ENCODE measurements at places on chromosomes 7 and 10.
A peak's percentile ranks its signal among the peaks of the same experiment; 100 is the strongest.

DNA sequence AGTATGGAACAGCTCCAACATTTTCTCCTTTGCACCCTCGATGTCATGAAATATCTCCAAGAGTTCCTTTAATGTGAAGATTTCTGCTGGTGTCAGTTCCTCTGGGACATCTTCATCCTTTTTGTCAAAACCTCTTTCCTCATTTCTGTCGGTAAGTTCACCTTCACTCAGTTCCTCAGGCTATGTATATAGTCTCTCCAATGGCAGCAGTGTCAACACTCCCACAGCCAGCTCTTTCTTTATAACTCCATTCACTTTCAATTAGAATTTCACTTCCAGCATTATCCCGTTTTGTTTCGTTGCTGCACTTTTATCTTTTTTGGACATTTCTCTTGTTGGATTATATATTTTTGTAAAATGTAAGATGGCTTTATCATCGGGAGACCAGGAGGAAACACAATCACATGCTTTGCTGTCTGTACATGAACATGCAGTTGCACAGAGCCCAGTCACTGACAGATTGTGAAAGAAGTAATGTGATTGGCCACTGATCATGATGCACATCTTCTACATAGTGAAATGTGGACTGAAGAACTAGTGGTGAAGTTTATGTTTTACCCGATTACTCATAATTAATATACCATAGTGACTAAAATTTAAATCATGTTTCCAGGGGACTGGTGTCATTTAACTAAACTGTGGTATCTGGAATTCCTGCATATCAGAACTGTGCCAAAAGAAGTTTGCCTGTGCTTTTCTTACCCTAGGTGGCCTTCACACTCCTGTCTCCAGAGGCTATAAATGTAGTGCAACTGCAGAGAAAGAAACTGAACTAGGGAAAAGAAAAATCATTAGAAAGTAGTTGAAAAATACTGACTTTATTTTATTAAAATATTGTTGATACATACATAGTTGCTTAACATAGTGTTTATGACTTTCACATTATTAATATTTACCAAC is 289.6 kb downstream of the PPP1R3A start:
- no peak for DNase-seq

DNA sequence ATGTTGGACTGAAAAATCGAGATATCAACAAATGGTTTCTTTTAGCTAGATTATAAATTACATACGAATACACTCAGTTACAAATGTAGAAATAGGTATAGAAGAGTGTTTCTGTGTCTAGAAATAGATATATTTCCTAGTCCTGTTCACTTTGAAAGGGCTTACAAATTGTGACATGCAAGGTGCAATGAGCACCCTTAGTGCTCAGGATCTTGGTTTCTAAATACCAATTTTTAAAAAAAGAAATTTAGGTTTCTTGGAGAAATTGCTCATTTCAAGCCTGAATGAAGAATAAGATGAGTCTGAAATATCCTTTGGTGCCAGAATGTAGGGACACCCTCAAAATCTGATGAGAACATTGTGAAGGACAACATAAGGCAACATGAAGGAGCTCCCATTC is 306.0 kb downstream of the CRPPA start:
- no peak for DNase-seq

DNA sequence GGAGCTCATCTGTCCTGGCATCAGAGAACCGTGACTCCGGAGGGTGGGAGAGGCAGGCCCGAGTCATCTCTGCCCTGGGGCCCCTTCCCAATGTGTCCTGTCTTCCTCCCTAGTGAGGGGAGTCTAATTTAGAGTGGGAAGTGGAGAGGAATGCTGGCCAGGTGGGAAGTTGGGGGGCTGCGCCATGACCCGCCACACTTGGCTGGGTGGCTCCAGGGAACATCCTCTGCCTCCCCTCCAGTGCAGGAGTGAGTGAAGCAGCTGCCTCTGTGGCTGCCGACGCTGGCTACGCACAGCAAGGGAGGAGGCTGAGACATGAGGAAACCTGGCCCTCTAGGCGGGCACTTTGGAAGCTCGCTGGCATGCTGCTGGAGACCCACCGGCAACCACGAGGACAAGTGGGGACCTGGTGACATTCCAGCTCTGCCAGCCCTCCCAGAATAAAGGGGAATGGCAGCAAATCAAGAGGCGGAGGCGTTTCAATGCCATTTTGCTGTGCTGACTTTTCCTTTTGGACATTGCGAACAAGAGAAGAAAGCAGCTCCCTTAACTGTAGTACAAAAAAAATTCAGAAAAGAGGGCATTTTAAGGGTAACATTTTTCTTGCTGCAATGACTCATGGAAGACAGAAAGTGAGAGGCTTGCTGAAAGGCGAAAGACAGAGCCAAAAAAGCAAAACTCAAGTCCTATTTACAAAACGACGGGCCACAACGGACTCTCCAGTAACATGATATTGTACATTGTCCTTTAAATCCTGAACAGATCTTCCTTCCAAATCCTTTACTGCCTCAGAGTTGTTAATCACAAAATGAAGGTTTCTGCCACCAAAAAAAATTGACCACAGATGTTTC is 121.2 kb upstream of the PITRM1 start:
- no peak for DNase-seq

- peak; percentile 24 for DNase-seq
Observed at GRCh38 chr10:97553575-97554031, 19.0 kb upstream of the ANKRD2 start.

- DNase-seq, result peak; percentile 88
Observed at GRCh38 chr7:127588019-127588696, at the start of gene ARF5. ARF5 (plus strand) TSS chr7:127588411; CDS start chr7:127588499, 88 bp downstream.

- no peak for DNase-seq
Observed at GRCh38 chr10:30862486-30862885, 169.2 kb downstream of the ZNF438 start.

DNA sequence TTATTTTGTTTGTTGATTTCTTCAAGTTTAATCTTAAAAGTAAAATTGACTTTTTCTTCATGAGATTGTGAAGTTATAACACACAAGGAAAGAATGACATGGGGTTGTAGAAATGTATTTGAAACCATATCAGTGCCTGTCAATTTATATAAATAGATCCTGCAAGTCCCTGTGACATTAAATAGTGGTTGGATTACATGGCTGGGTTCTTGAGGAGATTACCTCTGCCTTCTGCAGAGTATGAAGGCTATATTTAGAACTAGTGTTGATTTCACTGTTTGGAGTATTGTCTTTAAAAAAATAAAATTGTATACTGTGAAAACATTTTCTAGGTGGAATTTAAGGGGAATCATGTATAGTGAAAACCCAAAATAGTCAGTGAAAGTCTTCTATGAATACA is 385.8 kb upstream of the SMIM30 start:
- DNase-seq, result no peak

DNA sequence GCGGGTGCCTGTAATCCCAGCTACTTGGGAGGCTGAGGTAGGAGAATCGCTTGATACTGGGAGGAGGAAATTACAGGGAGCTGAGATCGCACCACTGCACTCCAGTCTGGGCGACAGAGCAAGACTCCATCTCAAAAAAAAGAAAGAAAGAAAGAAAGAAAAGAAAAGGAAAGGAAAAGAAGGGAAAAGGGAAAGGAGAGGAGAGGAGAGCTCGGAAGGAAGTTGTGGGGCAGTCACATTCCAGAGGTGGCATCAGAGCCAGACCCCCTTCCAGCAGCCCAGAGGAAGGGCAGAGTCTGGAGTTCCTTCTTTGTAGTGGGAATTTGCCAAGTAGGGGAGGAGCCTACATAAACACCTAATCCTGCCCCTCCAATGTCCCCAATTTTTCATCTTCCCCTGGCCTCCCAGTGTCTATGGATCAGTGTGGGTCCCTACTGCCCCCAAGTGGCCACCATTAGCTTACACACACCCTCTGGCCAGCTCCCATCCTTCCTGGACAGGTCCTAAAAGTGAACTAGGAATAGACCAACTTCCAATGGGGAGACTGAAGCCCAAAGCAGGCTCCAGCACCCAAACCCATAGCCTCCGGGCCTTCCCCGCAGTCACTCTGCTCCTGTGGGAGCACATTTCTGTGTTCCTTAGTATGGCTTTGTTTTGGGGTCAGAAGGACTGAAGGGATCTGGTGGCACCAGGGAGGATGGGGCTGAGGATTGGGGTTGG is 39.6 kb upstream of the HSPB1 start:
- no peak for DNase-seq

DNA sequence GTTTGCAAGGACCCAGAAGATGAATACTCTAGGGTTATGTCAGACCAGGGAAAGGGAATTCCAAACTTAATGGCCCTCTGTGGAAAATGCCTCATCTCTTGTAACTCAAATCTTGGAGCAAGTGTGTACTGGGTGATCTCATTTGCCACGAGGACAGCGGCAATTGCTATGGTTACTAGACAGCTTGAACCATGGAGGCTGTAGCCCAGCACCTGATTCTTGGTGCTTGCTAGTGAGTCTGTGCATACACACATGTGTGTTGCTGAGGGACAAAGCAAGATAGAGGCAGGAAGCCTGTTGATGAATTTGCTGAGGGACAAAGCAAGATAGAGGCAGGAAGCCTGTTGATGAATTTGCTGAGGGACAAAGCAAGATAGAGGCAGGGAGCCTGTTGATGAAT is 58.6 kb upstream of the FEZF1 start:
- DNase-seq, result no peak

DNA sequence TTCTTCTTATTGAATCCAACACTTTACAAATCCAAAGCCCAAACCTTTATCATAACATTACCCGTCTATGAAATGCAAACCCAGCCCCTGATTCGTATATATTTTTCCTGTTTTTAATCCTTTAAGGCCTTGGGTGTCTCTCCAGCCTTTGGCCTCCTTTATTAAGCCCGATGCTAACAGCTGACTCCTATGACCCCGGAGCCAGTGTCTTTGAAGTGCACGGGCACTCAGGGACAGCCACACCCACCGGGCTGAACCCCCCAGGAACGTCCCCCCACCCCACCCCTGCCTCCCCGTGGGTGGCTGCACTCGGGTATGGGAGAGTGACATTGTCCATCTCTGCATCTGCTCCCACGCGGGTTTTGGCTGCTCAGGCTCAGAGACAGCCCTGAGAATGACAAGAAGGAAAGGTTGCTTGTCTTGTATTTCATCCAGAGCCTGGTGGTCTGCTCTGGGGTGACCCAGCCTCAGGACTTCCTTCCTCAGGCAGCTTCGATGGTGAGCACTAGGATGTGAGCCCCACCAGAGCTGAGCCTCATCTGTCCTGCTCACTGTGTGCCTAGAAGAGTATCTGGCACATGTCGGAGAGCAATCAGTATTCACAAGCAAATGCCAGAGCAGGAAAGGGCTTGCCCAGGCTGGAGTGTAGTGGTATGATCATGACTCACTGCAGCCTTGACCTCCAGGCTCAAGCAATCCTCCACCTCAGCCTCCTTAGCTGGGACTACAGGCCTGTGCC is 210.4 kb downstream of the SKIDA1 start:
- DNase-seq, result no peak

DNA sequence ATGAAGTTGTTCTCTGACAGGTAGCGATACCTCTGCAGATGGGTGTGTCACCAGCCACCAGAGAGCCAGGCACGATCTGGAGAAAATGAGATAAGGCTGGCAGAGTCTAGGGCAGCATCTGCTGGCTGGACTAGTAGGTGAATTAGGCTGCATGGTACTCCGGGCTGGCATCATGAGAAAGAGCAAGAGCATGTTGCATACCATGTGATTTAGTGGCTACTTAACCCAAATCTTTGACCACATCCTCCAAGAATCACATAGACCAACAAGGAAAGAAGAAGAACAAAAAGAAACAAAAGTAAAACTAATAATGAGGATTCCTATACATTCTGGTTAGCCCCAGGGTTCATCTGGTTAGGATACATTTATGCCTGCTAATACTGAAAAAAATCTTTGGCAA is 23.4 kb upstream of the FAM170B start:
- no peak for DNase-seq

DNA sequence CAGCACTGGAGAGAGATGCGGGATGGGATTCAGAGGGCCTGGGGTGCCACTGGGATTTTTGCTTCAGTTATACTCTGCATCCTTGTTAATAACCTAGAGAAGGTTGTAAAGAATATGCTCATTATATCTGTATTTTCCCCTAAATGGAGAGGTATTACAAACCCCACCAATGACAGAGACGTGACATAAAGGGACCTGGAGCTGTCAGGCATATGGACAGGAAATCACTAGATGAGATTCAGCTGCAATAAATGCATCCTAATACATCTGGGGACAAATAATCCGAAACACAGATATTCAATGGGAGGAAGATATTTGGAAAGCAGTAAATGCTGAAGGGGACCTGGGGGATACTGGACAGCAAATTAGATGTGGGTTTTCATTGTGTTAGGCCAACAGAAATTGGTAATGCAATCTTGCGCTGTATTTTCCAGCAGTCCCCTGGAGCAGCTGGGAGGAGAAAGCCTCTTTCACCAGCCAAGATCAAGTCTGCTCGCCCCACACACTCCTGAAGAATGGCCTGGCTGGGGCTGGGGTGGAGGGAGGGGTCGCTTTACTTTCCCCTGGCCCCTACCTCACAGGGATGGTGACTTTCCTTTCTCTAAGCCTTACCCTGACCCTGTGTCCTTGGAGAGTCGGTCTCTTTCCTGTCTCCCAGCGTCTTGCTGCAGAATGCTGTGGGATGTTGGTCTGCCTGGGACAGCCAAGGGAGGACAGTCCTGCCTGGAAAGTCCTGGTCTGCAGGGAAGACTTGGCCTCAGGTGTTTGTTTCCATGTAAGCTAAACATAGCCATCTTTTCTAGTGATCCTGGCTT is 653.8 kb downstream of the LRMDA start:
- no peak for DNase-seq

GRCh38 chr10:68088740-68089139 is 13.7 kb upstream of the HERC4 start:
- DNase-seq, result no peak

DNA sequence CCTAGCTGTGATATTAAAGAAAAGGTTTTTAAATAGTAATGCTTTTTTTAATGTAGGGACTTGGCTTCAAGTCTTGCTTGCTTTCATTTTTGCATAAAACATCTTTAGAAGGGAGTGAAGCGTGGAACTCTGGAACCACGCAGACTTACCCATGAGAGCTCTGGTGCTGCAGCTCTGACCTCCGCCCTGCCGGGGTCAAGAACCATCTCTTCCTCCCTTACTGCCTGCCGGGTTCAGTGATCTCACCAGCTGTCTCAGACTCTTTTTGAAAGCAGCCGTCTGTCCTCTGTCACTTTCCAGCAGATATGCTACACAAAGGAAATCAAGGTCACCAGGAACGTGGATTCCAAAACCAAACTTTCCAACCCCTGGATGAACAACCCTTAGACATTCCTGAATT is 353.8 kb downstream of the GPR37 start:
- DNase-seq, result no peak

- no peak for DNase-seq
Observed at GRCh38 chr10:43217563-43218205, 49.2 kb downstream of the RASGEF1A start.

DNA sequence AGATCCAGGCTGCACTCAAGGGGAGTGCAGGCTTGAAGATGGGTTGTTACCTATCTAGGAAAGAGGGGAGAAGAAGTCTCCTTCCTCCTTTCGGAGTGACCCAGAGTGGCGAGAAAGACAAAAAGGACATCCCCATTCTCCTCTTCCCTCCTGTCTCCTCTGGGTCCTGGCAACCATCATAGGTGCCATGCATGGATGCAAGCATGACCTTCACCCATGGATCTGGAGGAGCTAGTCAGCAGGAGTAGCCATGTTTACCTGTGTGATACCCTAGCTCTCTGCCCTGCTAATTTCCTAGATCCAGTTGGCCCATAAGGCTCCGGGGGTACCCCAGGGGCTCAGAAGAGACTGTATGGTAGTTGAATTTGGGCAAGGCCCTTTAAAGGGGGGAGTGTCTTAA is 17.2 kb upstream of the CROT start:
- DNase-seq, result no peak
